ENCODE measurements at places on chromosomes 16 and 17. TPM values are rescaled to one million over a fixed set of nuclear protein-coding genes. Genes with fewer than 3 reads are reported as not detected.

DNA sequence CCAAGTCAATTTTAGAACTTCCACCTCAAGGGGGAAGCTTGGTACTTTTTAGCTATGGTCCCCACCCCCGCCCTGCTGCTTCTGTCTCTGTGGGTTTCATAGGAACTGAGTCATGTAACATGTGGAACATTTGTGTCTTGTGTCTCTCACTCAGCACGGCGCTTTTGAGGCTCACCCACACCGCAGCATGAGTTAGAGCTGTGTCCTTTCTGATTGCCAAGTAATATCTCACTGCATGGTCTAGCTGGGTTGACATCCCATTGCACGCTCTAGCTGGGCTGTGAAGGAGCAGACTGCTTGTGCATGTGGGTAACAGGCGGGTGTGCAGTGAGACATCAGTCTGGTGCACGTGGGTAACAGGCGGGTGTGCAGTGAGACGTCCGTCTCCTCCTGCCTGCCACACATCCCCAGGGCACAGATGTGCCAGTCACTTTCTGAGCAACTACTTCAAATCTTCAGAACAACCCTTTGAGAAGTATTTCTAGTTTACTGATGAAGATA lies 26.4 kb upstream of the SLC7A5 start:
- peak; percentile 34 for DNase-seq

DNA sequence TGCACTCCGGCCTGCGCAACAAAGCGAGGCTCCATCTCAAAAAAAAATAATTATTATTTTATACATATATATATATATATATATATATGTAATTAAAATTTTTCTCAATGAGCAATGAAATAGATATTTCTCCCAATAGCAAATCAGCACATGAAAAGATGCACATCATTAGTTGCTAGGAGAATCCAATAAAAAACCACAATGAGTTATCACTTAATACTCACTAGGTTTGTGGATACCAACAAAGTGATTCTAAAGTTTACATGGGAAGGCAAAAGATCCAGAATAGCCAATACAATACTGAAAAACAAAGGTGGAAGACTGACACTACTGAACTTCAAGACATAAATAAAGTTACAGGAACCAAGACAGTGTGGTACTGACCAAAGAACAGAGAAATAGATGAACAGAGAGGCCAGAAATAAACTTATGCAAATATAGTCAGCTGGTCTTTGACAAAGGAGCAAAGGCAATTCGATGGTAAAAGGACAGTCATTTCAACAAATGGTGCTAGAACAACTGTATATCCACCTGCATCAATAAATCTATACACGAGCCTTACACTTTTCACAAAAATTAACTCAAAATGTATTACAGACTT lies 13.6 kb downstream of the SMG6 start:
- no peak for DNase-seq

- no peak for DNase-seq
These were observed 4.2 kb downstream of the ITGB3 start for GRCh38 chr17:47257651-47258339.

GRCh38 chr17:17768424-17769088 lies 68.2 kb downstream of the SREBF1 start:
- no peak for DNase-seq

- no peak for DNase-seq
These were observed 63.6 kb downstream of the PLCG2 start for GRCh38 chr16:81842564-81843242.

DNA sequence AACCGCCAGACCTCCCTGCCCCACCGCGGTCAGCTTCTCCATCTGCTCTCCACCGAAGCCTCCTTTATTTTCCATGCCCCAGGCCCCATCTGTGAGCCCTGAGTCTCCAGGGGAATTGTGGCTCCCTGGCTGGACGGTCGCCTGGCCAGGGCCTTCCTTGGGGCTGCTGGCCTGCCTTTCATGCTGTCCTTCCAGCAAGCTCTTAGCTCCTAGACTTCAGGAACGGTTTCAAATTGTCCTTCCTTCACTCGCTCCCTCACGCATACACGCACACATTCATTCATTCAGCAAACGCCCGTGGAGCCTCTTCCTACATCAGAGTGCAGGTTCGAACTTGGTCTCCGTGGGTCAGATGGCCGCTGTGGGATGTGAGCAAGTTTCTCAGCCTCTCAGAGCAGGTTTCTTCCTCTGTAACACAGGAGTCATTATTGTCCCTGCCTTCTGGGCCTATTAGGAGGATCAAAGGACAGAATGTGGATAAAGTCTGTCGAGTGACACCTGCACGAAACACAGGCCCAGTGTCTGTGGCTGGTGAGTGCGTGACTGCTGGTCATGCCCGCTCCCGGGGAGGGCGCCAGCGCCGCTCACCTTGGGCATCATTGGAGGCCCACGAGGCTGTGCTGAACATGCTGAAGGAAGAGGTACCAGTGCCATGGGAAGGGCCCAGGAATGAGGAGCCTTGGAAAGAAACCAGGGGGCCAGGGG lies 18.7 kb upstream of the GSE1 start:
- DNase-seq, result no peak

DNA sequence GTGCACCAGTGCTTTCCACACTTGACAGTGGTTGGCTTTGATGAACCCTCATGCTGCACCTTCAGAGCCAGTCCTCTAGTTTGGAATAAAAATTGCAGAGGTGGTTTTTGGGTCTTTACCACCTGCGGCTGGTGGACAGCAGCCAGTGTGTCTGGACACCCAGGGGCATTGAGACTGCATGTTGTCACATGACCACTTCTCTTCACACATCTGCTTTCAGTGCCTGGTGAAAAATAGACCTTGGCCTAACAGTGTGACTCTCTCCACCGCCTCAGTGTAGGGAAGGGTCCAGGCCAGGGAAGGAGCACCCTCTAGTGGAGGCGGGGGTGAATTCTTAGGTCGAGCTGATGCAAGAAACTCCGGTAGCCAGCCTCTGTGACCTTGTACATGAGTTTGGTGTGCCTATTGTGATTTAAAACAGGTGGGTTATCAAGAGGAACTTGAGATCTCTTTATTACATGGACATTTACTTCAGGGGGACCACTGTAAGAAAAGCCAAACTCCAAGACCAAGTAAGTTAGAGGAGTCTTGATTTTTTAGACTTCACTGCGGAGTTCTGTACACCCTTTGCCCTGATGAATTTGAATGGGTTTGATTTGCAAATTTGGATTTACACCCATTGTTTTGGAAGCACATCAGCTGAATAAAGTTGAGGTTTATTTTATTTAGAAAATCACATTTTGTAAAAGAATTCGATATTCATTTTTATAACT lies 17.9 kb downstream of the GOSR2 start:
- DNase-seq, result peak; percentile 69

DNA sequence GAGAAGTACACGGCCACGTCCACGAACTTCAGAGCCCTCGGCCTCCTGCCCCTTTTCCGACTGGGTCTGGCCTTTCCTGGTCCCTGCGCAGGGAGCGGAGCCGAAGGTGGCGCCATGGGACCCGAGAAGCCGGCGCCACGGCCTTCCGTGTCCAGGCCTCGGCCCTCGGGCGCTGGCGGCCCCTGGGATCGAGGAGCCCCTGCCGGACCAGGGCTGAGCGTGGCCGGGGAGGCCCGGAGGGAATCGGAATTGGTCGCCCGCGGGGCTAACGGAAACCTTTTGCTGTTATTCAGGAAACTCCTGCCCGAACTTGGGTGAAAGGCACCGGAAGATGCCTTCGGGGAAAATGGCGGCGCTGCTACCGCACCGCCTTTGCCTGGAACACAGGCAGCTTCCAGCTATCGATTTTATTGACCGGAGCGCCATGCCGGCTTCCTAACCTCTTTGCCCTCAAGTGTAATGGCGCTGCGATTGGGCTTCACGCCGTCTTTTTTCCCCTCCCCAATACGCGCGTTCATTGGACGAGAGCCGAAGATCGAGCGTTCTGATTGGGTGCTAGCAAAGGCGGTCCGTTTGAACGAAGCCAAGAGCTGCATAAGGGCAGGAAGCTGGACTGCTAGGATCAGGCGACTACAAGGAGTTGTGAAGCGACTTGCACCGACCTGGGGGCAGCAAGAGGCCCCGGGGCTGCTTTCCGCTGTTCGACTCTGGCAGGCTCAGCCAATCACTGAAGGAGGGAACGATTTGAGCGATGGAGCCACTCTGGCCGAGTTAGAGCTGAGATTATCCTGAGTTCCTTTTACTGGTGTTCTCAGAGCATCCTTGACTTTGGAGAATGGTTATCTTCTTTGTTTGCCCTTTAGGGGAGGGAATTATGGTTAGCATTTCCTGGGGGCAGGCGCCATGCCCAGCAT lies at the start of gene ZNF689:
ZNF689 (minus strand) TSS at position 464 of the 914 bp plus-strand sequence; CDS start at position 116, 348 bp downstream.
- peak; percentile 92 for DNase-seq

GRCh38 chr17:143785-144281 lies 6.5 kb downstream of the SCGB1C2 start:
- DNase-seq, result peak; percentile 88

GRCh38 chr16:88936008-88936555 lies 40.9 kb downstream of the CBFA2T3 start:
- DNase-seq, result no peak

DNA sequence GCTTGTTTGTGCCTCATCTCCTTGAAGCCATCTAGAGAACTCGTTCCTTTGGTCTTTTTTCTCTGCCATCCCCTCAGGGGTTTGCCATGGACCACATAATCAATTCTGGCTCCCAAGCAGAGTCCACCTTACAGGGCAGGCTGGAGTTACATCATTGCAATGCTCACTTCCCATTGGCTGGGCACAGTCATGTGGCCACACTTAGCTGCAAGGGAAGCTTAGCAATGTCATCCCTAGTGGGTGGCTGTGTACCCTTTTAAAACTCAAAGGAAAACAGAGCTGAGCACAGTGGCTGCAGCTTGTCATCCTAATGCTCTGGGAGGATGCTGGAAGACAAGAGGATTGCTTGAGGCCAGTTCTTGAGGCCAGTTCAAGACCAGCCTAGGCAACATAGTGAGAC lies 41.9 kb upstream of the POLR3E start:
- DNase-seq, result no peak

DNA sequence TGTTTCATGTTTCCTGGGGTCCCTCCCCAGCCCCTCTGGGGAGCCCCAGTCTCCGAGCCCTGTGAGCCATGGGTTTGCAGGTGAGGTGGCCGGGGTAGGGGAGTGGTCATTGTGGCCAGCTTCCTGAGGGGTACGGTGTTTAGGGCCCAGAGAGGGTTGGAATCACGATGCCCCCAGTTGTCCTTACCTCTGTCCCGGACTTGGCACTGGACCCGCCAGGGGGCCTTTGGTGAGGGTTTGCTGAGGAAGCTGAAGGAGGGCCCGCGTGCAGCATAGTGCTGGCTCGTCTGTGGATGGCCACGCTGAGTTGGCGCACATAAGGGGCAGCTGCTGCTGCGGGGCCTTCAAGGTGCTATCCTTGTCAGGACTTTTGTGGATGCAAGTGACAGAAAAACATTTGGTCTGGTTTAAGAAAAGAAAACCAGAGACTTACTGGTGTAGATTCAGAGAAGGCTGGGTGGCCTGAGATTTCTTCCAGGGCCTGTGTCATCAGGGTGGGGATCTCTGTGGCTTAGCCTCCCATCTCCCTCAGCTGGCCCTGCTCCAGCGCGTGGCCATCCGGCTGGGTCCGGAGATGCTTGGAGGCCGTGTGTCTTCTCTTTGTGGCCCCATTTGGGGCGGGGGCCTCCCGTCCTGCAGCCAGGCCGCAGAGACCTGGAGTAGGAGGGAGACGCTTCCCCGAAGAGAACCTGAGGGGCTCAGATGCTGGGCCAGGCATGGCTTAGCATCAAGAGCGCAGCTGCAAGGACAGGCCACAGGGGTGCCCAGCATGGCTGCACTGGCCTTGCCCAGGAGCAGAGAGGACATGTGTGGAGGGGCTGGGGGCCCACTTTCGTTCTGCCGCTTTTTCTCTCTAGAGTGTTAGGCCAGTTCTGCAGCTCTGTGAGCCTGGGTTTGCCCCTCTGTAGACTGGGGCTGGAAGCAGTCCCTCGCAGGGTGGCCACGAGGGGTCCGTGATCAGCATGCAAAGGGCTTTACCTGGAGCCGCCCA lies 33.7 kb upstream of the NUDT16L1 start:
- DNase-seq, result no peak

DNA sequence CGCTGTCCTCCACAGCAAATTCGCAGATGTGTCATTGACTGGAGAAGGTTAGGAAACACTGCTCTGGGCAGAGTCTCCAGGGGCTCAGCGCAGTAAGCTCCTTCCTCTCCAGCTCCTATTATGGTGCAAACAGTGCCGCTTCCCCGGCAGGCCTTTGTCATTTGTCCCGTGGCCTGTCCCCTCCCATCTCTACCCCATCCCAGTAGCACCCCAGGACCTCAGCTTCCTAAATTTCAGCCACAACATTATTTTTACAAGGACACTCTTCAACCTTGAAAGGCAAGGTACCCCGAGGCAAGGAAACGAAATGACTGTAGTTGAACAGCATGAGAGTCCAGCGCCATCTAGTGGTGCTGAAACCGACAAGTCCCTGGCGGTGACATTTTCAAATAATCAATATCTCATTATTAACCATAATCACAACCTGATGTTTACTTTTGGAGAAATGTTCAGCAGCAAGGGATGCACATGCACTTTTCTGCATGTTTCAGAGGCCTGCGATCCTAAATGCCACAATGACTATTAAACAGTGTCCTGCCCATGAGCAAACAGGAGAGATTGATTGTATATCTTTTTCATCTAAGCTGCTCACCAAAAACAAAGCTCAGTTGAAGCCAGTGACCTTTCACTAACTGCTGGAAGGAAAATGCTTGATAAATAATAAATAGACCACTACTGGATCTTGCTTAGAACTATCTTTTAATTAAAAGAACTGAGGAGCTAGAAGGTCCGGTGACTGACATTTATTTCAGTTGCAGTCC lies 16.5 kb downstream of the MRPS23 start:
- peak; percentile 67 for DNase-seq

- no peak for DNase-seq
These were observed 109.0 kb downstream of the RAP1GAP2 start for GRCh38 chr17:2905269-2905668.

DNA sequence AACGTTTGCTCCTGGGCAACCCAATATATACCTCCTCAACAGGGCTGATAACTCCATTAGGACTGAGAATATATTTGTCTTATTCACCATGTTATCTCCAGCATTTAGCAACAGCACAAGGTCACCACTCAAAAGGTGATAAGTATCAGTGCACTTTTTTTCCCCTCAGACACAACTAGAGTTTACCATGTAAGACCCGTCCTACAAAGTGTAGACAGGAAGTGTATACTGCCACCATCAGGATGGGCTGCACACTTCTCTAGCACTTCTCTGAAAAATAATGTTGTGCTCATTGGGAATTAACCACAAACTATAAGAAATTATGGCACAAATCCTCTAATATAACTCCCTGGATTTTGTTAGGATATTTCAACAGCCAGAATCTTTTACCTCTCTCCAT lies 5.7 kb upstream of the VAT1L start:
- no peak for DNase-seq

FLCN gene
- total RNA-seq, result 63.9 TPM

CA4 gene
- total RNA-seq, result not detected

ZNF267 gene
- total RNA-seq, result 49.2 TPM

TBC1D3K gene
- total RNA-seq, result not detected

SLC16A11 gene
- 3.5 TPM for total RNA-seq

TBX21 gene
- 1.6 TPM for total RNA-seq

UMOD gene
- not detected for total RNA-seq

KRTAP2-3 gene
- not detected for total RNA-seq

CSHL1 gene
- not detected for total RNA-seq
